H1 (cell line): ENCODE measurements at places on chromosomes 11 and 22. TPM values are rescaled to one million over a fixed set of nuclear protein-coding genes. Genes with fewer than 3 reads are reported as not detected.
A peak's percentile ranks its signal among the peaks of the same experiment; 100 is the strongest.

DNA sequence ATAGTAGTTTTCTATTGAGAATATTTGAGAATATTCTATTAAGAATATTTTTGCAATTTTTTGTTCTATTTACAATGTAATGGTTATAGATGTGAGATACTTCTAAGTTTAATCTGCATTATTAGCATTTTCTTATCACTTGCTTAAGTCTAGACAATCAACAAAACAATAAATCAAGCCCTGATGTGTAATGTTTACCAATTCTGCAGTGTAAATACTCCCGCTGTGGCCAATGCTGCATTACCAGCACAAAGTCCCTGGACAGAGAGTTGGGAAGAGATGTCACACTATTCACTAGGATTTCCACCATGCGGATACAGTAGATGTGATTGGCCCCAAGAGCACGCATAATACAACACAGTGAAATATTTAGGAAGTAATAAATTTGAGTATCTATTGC is 47.6 kb upstream of the GCAT start:
- DNase-seq = no peak
- no peaks in the 10 kb centered on the region for H3K27me3 ChIP-seq
- no peak overlapping the region for H3K4me3 ChIP-seq

DNA sequence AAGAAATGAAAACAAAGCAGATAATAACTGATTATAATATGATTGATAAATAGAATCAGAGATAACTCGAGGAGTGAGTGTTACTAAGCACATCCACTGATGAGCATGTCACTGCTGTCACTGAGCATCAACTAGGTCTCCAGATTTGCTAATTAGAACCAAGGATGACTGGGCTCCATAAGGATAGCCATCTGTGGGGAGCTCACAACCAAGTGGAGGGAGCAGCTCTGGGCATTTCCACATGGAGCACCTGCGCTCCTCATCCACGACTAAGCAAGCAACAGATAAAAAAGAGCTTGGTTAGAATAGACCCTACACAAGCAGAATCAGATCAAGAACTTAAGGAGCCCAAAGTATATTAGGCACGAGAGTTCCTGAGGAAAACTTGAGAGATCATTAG is 396.0 kb upstream of the B3GAT1 start:
- H3K27me3 ChIP-seq = no peaks in the 10 kb centered on the region
- H3K4me3 ChIP-seq = no peak overlapping the region
- H3K36me3 ChIP-seq = no peaks in the 10 kb centered on the region
- no peak overlapping the region for H3K27ac ChIP-seq

DNA sequence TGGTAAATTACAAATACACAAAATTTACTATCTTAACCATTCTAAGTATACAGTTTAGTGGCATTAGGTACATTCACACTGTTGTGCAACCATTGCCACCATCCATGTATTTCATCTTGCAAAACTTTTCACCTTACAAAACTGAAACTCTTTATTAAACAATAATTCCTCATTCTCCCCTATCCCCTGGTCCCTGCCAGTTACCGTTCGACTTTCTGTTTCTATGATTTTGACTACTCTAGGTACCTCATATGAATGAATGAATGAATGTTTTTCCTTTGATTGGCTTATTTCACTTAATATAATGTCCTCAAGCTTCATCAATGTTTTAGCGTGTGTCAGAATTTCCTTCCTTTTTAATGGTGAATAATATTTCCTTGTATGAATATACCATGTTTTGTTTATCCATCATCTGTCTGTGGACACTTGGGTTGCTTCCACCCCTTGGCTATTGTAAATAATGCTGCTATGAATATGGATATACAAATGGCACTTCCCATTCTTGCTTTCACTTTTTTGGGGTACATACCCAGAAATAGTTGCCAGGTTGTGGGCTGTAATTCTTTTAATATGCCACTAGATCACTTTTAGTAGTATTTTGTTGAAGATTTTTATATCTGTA is 93.0 kb downstream of the UVRAG start:
- no peaks in the 10 kb centered on the region for H3K27me3 ChIP-seq
- no peak for DNase-seq
- H3K36me3 ChIP-seq = no peaks in the 10 kb centered on the region
- no peaks in the 10 kb centered on the region for H3K4me1 ChIP-seq
- H3K27ac ChIP-seq = no peak overlapping the region
- no peak overlapping the region for H3K4me3 ChIP-seq

DNA sequence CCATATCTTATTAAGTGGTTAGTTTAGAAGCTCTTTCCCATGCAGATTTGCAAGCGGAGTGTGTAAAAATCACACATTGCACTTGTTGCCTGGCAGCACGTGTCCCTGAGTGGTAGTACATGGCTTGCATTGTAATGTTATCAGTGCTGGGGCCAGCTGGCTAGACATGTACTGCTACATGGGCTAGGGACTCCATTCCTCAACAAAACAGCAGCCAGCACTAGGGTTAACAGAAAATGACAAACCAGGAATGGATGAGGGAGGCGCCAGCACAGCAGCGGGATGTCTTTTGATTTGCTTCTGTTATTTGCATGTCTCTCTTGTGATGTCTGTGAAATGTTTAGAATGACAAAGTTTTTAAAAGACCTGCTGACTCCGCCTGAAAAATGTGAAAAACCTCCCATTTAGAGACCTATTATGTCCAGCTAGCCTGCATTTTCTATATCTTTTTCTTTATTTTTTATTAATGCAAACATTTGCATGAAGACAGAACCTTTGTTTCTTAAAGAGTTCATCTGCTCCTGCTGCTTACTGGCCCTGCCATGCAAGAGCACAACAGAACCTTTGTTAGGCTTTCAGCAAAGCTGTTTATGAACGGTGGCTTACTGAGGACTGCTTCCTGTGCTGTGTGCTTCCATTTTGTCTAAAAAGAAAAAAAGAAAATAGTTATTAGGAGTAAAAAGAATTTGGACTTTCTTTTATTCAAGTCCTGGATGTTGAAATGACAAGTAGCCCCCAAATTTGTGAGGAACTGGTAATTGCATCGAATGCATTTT is 40.7 kb downstream of the CSTPP1 start:
- peak; percentile 23 for DNase-seq
- H3K4me3 ChIP-seq = no peak overlapping the region
- no peak overlapping the region for H3K27ac ChIP-seq
- H3K4me1 ChIP-seq = peaks cover 10% of the 10 kb centered on the region

The NLRP6 gene
- 0.06 TPM in 1 of 2 replicates, not detected in the other for polyA plus RNA-seq
